ENCODE measurements at places on chromosomes 1 and 21. TPM values are rescaled to one million over a fixed set of nuclear protein-coding genes. Genes with fewer than 3 reads are reported as not detected.

Gene SPATA21
- total RNA-seq: not detected

Gene TPTE
- not detected for total RNA-seq

Gene FAM229A
- total RNA-seq: 0.99 TPM

Gene CFHR5
- not detected for total RNA-seq

Gene RASAL2
- total RNA-seq: 6.4 TPM

Gene RGSL1
- not detected for total RNA-seq

Gene IGFN1
- total RNA-seq: 0.17 TPM

Gene HSD3B1
- total RNA-seq: not detected

Gene AMY1B
- total RNA-seq: not detected

Gene RXFP4
- not detected for total RNA-seq

Gene URB1
- 17.7 TPM for total RNA-seq

Gene ZSWIM5
- 0.77 TPM for total RNA-seq

Gene ZNF695
- total RNA-seq: 2.6 TPM

Gene DEPDC1
- 8.8 TPM for total RNA-seq

Gene SELL
- under 0.01 TPM for total RNA-seq

Gene ERICH3
- 0.17 TPM for total RNA-seq

Gene FAM177B
- total RNA-seq: not detected

Gene VSIG8
- under 0.01 TPM for total RNA-seq

Gene C4BPA
- not detected for total RNA-seq

Gene CELA2A
- total RNA-seq: not detected

Gene SPATA17
- total RNA-seq: 0.77 TPM

Gene PCNX2
- total RNA-seq: 34.4 TPM

Gene CA6
- not detected for total RNA-seq

Gene CCDC27
- total RNA-seq: not detected

Gene SEC16B
- 1.0 TPM for total RNA-seq

Gene VWA5B1
- total RNA-seq: not detected

Gene SERINC2
- total RNA-seq: 6.7 TPM

Gene BGLAP
- 0.50 TPM for total RNA-seq

Gene BCL2L15
- under 0.01 TPM for total RNA-seq

Gene FBLIM1
- 17.3 TPM for total RNA-seq

Gene OR2T11
- total RNA-seq: not detected

Gene C1QA
- total RNA-seq: 0.26 TPM

Gene CELA3A
- not detected for total RNA-seq

Measured in fibroblast of lung (primary cell).